Lung microvascular endothelial cell (primary cell): ENCODE measurements at places on chromosomes 11 and 22. TPM values are rescaled to one million over a fixed set of nuclear protein-coding genes. Genes with fewer than 3 reads are reported as not detected.

DNA sequence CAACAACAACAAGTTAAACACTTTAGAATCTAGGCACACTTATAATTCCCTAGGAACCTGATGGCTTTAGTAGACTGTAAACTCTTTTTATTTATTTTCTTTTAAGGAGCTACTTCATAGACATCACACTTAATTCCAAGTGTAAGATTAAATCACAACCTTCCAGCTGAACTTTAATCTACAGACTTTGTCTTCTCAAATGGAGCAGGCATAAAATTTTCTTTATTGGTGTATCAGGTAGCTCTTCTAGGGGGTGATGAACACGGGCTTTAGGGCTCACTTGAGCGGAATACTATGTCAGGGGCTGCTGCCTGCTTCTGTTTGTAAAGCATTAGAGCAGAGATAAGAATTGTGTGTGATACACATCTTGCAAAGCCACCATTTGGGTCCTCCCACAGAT, 525.8 kb upstream of the FAT3 start:
- DNase-seq, result no peak

DNA sequence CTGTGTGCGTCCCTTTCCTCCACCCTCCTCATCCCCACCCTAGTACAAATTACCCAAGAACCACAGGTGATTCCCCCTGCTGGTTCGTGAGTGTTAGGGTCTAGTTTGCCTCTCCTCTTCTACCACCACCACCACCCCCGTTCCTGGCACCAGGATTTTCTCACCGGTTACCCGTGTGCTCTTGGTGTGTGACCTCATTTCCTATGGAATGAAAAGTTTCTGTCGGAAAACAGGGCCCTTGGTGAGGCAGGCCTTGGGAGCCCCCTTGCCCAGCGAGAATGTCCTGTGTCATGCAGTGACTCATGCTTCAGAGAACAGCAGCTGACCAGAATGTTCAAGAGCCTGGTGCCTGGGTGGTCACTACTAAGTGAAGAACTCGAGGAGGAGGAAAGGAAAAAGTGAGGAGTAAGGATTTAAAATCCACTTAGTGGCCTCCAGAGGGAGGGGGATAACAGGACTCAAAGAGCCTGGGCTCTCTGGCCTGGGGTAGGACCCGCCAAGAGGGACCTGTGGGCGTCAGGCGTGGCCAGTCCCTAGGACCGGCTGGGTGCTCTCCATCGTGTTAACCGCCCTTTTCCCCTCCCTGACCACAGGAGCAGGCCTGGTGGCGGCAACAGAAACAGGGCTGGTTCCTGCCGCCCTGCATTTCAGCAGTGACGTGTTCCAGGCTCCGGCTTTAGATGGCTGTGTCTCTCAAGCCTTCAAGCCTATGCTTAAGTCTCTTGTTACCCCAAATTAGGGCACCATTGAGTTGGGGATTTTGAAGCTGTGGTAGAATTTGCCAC, 30.2 kb downstream of the C22orf31 start:
- peak; percentile 92 for DNase-seq

- DNase-seq, result no peak
Measured at GRCh38 chr11:57386178-57386940, 4.1 kb downstream of the PRG2 start.

Gene HEPHL1
- total RNA-seq, result not detected in 2 replicates

- no peak for DNase-seq
Measured at GRCh38 chr11:5288906-5289550, 12.7 kb downstream of the OR51B4 start.

DNA sequence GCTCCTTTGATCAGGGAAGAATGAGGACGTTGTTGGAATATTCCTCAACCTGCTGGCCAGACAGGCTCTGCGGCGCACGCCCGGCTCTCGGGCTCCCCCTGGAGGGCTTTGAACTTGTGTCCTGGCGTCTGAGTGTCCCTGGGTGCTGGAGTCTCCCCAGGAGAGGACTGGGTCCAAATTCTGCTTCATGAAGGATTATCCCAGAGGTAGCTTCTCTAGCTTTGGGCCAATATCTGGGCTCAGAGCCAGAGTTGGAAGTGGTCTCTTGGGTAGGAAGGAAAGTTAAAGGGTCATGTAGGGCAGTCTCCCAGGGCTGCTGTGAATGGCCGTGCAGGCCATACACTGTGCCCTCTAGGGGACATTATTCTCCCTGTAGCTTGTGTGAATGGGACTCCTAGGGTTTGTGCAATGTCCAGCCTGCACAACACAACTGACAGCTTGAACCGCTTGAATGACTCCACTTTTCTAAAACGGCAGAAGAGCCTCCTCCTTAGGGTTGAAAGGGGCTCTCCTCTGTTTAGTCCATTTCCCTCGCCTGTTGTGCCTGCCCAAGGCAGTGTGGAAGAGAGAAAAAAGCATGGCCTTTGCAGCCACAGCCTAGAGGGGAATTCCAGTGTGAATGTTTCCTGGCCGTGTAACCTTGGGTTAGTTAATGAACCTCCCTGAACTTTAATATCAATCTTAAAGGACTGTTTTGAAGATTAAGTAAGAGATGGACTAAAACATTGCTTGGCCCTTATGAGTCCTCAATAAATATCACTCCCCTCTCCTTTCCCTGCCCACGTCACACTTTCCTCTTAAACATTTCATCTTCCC, 111.2 kb upstream of the THY1 start:
- peak; percentile 57 for DNase-seq

Gene MOGAT2
- not detected in 2 replicates for total RNA-seq

Gene ALDH3B2
- not detected in 2 replicates for total RNA-seq

Gene AMPD3
- 1.1 and 6.5 TPM in 2 replicates for total RNA-seq

- no peak for DNase-seq
Measured at GRCh38 chr11:10908215-10908951, 50.5 kb upstream of the ZBED5 start.

Gene HOATZ
- total RNA-seq, result not detected in 2 replicates

DNA sequence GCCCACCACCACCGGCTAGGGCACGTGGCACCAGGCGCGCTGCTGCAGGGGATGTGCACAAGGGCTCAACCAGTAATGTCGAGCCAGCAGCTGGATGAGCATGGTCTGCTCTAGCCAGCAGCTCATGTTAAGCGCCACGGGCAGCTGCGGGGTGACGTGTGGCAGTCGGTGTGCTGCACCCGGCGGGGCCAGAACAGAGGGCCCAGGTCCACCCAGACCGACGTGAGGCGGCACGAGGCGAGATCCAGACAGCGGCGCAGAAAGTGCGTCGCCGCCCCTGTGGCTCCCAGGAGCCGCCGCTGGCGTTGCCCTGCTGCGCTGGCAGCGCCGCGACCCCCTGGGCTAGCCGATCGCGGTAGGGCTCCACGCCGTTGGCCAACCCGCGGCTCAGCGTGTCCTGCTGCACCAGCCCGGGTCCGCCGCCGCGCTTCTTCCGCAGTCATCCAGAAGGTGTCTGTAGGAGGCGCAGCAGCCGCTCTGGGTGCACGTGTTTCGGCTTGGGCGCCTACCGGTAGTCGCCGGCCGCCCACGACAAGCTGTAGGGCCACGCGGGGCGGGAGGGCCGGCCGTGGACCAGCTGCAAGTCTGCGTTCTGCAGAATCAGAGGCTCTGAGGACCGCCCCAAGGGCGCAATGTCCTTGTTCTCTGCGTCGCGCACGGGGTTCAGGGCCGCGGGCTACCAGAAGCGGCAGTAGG, 4.6 kb upstream of the GALR3 start:
- DNase-seq, result peak; percentile 70

GRCh38 chr11:108496643-108497256, 1.4 kb downstream of the POGLUT3 start:
- DNase-seq, result peak; percentile 4

Gene VPREB1
- total RNA-seq, result not detected in 2 replicates

DNA sequence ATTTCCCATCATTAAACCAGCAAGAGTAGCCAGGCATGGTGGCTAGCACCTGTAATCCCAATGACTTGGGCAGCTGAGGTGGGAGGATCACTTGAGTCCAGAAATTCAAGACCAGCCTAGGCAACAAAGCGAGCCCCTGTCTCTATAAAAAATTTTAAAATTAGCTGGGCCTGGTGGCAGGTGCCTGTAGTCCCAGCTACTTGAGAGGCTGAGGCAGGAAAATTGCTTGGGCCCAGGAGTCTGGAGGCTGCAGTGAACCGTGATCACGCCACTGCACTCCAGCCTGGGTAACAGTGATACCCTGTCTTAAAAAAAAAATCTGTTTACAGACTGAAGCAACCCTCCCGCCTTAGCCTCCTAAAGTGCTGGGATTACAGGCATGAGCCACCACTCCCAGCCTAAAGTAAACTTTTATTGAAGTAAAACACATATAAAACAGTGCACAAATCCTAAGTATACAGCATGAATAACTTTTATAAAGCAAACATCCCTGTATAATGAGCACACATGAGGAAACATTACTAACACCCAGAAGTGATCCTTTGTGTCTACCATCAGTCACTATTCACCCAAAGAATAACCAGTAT, 12.6 kb downstream of the UCP3 start:
- DNase-seq, result no peak

Gene PPP1R14B
- total RNA-seq, result 153 and 159 TPM in 2 replicates

DNA sequence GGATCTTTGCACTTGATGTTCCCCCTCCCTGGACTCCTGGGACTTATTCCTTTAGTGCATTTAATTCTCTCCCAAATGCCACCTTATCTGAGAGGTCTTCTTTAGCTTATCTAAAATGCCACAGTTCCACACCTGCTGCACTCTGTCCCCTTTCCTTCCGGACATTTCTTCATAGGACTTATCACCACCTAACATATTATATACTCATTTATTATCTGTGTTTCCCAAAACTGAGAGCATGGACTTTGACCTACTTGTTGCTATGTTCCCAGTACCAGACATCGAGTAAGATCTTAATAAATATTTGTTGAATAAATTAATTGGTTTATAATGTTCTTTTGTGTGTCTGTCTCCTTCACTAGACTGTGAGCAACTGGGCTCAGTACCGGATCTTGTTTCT, 585.3 kb downstream of the INSC start:
- DNase-seq, result no peak

DNA sequence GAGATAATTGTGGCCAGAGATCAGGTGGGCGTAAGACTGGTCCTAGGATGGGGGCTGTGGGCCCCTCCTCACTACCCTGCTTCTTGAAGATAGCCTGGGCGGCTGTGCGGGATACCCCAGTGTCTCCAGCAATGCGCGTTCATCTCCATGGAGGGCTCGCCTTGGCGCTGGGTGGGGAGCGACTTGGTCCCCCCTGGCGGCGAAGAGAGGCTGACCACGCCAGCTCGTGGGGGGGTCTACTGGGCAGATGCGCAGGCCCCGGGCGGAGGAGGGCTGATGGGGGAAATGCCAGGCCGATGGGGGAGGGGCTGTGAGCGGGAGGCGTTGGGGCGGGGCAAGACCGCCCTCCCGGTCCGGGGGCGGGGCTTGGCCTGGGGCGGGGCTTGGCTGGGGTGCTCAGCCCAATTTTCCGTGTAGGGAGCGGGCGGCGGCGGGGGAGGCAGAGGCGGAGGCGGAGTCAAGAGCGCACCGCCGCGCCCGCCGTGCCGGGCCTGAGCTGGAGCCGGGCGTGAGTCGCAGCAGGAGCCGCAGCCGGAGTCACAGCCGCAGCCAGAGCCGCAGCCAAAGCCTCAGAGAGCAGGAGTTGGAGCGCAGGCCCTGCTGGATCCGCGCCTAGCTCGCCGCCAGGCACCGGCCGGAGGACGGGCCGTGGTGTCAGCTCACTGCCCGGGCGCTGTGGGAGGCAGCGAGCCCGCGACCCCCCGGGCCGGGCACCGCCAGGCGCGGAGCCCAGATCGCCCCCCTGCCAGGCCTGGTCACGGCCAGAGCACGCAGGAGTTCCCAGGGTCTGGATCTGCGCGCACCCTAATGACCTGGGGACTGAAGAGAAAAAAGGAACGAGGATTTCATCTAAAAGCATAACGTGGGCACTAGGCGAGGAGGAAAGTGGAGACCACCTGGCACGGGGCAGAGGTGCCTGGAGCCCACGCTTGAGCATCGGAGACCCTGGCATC, at the start of gene SLC35E4:
Gene SLC35E4 (plus strand): TSS at position 509 of the 953 bp plus-strand sequence. CDS start 670 bp downstream, outside the sequence.
- peak; percentile 95 for DNase-seq

GRCh38 chr11:57379732-57380131, 1.2 kb downstream of the PRG3 start:
- peak; percentile 36 for DNase-seq

- no peak for DNase-seq
Measured at GRCh38 chr11:3710485-3711259, 39.5 kb upstream of the CHRNA10 start.

DNA sequence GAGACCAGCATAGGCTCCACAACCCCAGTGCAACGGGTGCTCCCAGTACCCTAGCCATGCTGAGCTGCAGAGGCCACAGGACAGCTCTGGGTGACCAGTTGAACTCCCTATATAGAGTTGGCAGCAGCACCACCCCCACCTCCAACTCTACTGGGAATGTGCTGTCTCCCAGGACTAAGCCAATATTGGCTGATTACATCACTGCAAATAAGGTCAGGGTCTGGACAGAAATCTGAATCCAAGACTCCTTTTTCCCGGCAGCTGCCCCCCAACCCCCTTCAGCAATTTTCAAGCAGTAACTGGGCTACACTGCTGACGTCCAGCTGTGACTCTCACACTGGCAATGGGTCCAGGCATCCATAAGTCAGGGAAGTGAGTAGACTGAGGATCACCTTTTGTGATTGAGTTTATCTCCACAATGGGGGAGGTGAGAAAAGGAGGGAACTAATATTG, at the start of gene HPX:
Gene HPX (minus strand): TSS at position 82 of the 453 bp plus-strand sequence. CDS start 24 bp downstream, at position 58.
- no peak for DNase-seq

- DNase-seq, result no peak
Measured at GRCh38 chr11:18878211-18878610, 61.0 kb downstream of the MRGPRX1 start.

- DNase-seq, result peak; percentile 50
Measured at GRCh38 chr22:36425977-36426523, 38.3 kb upstream of the MYH9 start.

DNA sequence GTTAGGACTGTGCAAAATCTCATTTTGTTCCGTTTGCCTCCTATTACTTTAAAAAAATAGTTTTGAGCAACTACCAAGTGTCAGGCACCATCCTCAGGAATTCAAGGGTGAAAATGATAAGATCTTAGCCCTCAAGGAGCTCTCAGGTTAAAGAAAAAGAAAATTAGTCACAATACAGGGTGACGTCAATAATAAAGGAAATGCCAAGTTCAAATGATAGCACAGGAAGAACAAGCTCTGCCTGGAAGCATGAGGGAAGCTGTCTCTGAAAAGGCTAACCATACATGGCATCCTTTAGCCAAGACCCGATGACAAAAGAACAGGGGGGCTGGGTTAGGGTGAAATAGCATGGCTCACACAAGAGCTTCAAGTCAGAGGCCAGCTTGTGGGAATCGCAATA, 11.1 kb upstream of the MPZL2 start:
- peak; percentile 93 for DNase-seq

GRCh38 chr22:34914846-34915245, 151.1 kb upstream of the ISX start:
- DNase-seq, result no peak

Gene SCT
- total RNA-seq, result not detected in 2 replicates
